ENCODE measurements at places on chromosomes 11 and 22.

GRCh38 chr11:71266114-71266833, 13.9 kb upstream of the SHANK2 start:
- no peak for DNase-seq

DNA sequence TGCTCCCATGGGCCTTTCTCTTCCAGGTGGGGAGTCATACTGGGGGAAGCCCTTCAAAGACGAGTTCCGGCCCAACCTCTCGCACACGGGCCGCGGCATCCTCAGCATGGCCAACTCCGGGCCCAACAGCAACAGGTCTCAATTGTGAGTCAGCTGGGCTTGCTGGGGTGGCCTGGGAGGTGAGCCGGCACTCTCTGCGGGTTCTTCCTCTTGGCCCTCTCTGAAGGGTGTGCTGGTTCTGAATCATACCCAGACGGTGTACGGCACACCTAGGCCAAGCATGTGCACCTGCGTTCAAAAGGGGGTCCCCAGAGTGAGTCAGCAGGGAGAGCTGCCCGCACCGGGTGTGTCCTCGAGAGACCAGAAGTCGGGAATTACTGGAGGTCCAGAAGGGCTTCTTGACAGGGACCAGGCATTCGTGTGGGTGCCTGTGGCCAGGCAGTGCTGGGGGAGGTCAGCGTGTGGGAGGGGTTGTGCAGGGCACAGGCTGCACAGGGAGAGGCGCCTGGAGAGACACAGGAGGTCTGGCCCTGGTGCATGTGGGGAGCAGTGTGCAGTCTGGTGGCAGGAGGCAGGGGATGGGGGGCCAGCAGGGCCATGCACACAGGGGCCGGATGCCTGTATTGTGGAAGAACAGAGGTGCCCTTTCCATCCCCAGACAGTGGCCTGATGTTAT, 23.0 kb downstream of the PPIL2 start:
- DNase-seq, result no peak

DNA sequence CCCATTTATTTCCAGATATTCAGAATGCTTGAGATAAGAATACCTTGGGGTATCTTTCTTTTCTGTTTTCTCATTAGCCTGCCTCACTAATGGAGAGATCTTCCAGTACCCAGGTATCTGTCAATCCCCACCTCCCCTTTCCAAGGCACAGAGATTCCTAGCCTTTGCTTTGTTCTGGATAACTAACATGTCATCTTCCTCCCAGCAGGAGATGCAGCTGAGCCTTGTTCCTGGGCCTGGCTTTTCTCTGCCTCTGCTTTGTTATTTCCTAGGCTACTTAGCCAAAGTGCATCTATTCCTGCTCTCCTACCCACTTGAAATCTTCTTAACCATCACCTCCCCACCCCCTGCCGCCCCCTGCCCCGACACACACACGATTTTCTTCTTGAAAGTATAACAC, 297.1 kb downstream of the NELL1 start:
- no peak for DNase-seq

DNA sequence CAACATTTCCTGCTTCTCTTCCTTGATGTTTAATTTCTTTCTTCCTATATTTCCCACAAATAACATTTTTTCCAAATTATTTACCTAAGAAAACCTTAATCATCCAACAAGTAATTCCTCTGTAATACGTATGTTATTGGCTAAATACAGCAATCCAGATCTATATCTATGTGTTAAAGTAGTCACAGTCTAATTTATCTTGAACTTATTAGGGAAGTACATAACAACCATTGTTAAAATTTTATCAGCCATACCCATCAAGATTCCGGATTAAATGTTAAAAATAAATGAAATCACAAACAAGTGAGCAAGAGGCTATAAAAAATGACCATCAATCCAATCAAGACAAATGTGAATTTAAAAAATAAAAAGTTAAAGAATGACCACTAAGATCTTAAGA, 36.5 kb downstream of the RRAS2 start:
- no peak for DNase-seq

GRCh38 chr11:33094157-33094556, 54.8 kb downstream of the TCP11L1 start:
- DNase-seq, result no peak

- no peak for DNase-seq
These were observed 4.4 kb downstream of the ALX4 start for GRCh38 chr11:44305470-44306051.

DNA sequence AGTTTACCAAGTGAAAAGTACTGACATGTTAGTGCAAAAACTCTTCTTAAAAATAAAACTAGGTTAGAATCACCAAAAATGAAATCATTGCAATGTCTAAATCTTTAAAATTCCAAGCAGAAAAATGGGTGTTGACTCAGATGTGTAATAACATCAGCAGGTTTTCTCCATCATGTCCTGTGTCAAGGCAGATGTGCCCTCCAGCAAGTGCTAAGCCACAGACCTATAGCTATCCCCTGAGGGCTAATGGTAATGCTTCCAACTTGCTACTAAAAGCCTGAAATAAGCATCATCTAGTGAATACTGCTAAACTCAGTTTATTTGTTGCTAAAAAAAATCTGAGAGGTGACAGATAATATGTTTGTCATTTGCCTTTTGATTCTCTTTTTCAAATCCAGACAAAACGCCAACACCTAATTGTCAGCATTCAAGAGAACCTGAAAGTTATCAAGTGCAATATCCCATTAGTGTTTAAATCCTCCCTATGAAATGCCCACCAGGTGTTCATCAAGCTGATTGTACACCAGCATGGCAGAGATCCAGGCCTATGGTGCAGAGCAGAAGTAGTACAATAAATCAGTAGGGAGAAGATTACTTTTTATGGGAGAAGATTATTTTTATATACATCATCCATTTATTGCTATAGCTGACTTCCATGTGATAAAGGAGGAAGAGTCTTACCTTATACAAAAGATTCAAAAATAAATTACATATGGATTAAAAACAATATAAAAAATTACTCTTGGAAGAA, 55.1 kb upstream of the SYT9 start:
- no peak for DNase-seq

- DNase-seq, result no peak
These were observed 4.1 kb upstream of the FAM83F start for GRCh38 chr22:39990686-39991085.

GRCh38 chr22:44754998-44755397, 2.6 kb downstream of the ARHGAP8 start:
- DNase-seq, result no peak

DNA sequence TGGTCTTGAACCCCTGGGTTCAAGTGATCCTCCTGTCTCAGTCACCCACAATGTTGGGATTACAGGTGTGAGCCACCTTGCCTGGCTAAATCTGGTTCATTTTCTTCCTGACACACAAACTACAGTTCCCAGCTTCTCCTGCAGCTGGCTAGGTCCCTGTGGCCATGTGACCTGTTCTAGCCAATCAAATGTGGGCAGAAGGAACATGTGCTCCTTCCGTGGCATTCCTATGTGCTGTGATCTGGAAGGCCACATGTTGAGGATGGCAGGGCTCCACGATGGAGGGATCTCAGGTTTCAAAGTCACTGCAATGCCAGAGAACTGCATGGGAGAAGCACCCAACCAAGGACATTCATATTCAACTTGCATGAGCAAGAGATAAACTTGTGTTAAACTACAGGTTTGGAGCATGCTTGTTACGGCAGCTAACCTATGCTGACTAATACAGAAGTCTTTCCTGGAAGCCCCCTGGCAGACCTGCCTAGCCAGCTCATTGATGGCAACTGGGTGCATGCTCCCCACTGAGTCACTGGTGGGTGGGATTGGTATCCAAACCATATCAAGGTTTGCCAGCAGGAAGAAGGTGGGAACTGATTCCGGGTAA, 86.0 kb downstream of the RPS6KA4 start:
- DNase-seq, result peak; percentile 16

GRCh38 chr11:102347462-102348370, 702 bp downstream of the BIRC2 start:
- DNase-seq, result no peak

GRCh38 chr11:16356057-16356760, at the start of gene SOX6:
Gene SOX6, minus strand, starts transcription at chr11:16356546. Its CDS starts 15,298 bp downstream, at chr11:16341248.
- DNase-seq, result no peak

DNA sequence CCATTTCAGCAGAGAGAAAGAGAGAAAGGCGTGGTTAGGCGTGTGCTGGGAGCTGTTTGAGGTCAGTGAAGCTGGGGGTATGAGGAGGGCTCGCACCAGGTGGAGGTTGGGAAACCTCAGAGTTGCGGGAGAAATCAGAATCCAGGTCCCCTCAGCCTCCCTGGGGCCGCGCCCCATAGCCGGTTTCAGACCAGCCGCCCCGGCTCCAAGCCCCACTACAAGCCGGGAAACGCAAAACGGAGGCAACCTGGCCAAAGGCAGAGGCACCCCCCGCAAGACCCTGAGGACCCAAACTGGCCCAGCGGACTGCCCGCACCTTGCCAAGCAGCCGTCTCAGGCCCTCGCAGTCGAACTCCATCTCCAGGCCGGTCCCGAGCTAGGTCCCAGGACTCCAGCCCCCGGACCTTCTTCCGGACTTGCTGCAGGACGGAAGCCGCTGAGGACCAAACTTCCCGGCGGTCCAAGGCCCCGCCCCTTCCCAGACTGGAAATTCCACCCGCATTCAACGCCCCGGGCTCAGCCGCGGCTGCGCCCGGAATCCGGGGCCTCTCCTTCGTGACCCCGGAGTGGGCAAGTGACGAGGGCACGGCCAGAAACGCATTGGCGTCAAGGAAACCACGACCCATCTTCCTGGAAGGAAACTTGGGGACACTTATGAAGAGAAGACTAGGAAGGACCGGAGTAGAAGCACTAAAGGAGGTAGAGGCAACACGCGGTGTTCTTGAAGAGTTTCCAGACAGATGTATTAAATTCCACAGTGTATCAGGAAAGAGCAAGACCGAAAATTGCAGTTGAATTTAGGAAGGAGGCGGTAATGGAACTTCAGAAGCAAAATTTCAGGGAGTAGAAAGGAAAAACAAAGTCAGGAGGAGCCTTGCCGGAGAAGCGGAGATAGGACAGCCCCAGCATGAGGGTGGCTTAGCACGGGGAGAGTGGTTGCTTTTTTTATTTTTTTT, at the start of gene UEVLD:
UEVLD (minus strand) TSS at position 438 of the 956 bp plus-strand sequence; CDS start at position 358, 80 bp downstream.
- peak; percentile 75 for DNase-seq

- no peak for DNase-seq
These were observed 22.4 kb downstream of the TSPAN18 start for GRCh38 chr11:44749189-44749588.

- DNase-seq, result no peak
These were observed 550 bp upstream of the SLC43A1 start for GRCh38 chr11:57516061-57516443.

DNA sequence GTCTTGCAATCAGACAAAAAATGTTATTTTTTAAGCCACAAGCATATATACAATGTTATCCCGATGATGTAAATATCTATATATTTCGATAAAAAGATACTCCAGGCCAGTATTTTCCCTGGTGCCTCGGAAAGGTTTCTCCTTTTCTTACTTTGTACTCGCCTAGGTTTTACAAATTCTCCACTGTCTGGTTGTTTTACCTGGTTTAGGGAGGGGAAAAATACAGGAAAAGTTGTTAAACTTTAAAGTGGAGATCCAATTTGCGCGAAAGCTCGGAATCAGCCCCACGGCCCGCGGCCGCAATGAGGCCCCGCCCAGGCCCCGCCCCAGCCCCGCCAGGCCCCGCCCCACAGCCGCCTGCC, 58.4 kb upstream of the WNT7B start:
- no peak for DNase-seq
